GM13977 (cell line): ENCODE measurements at places on chromosomes 6 and 20.
A peak's percentile ranks its signal among the peaks of the same experiment; 100 is the strongest.

GRCh38 chr6:13152764-13153163 lies 175.6 kb downstream of the TBC1D7 start:
- DNase-seq = no peak

DNA sequence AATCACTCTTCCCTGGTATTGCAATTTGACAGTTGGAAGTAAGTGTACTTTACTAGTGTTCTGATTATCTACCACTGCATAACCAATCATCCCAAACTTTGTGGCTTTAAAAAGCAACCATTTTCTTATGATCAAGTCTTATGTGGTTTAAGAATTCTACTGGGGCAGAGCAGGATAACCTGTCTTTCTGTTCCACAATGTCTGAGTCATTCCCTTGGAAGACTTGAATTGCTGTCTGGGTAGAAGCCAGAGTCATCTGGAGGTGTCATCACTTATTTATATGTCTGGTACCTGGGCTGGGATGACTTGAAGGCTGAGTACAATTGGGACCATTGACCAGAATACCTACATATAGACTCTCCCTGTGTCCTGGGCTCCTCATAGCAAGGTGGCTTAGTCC lies 644.3 kb downstream of the HDGFL1 start:
- no peak for DNase-seq

DNA sequence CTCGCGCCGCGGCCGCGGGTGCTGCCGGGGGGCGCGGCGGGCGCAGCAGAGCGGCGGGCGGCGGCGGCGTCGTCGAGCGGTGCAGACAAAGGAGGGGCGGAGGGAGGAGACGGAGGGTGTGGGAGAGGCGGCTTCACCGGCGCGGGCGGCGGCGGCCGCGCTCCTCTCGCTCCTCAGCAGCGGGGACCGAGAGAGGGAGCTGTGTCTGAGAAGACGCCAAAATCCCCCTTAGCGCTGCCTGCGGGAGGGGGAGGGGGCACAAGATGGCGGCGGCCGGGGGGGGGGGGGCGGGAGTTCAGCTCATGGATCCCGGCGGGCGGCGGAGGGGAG lies 296 bp downstream of the ADNP start:
- DNase-seq = peak; percentile 79

GRCh38 chr6:150606168-150606591 lies 6.5 kb downstream of the PLEKHG1 start:
- no peak for DNase-seq

DNA sequence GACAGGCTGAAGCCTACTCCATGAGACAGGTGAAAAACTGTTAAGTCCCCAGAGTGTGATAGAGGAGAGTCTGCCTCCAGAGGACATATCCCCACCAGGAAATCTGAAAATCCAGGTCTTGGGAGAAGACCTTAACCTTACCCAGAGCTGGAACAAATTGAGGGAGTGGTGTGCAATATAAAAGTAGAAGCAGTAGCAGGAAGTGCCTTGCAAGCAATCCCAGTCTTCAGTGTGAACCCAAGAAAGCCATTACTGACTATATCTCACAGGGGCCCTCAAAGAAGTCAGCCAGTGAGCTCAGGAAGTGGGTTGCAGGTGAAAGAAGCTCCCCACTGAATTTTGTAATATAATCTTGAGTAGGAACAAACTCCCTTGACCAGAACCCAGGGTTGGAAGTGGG lies 41.9 kb upstream of the PKIB start:
- DNase-seq = no peak

GRCh38 chr6:158042245-158042798 lies 60.7 kb downstream of the SYNJ2 start:
- no peak for DNase-seq

- no peak for DNase-seq
Measured at GRCh38 chr20:2610941-2611720, 41.3 kb upstream of the NOP56 start.

GRCh38 chr6:167578371-167578901 lies 248.3 kb upstream of the AFDN start:
- no peak for DNase-seq

DNA sequence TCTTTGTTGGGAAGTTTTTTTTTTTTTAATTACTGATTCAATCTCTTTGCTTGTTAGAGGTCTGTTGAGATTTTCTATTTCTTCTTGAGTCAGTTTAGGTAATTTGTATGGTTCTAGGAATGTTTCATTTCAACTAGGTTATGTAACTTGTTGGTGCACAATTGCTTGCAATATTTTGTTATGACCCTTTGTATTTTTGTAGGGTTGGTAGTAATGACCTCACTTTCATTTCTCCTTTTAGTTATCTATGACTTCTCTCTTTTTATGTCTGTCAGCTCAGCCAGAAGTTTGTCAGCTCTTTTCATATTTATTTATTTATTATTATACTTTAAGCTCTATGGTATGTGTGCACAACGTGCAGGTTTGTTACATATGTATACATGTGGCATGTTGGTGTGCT lies 51.1 kb upstream of the SLC24A3 start:
- DNase-seq = no peak

DNA sequence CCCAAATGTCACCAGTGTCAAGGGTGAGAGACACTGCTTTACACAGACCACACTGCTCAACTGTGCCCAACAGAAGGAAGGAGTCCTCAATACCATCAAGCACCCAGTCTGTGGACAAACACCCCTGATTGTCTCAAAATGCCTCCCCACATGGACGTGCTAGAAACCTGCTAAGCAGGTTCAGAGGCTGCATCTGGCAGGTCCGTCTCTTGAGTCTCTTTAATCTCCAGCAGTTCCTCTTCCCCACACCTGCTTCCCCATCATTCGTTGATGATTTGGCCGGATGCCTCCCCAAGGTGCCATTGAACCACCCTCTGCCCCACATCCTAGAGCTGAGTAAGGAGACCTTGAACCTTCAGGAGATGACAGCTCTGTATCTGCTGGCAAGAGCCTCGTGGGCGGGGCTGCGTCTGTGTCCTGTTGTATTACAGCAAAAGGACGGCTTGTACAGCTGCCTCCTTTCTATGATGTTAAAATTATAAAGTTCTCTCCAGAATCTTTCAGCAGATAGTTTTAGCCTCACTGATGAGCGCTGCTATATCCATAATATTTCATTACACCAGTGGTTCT lies 179.2 kb downstream of the PREX1 start:
- DNase-seq = no peak

DNA sequence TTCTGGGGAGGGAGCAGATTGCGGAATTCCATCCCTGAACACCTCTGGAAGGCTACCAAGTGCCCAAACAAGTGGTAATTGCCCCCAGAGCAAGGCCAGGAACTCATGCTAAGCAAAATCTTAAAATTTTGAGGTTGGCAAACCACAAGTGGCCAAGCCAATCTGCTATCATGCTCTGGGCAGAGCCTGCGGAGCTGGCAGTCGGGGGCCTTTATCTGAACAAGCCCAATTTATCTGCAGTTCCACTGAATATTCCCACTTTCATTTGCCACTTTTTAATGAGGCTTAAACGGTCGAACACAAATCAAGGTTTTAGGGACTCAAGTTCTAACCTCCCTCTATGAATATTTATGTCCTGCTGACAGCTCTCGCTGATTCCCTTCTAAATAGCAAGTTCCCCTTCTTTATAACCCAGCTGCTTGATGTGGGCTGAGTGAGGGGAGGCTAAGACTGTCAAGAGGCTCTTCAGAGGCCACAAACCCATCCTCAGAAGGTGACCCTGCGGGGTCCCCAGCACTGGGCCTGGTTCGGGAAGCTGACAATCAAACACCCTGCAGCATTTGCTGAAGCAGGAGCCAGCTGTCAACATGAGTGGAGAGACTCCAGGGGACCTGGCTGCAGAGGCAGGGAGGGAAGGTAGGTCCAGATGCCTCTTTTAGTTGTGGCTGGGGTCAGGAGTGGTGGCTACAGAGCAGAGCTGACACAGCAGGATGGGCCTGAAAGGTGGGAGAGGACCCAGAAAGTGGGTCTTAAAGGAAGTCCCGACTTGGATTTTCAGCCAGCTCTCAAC lies 11.9 kb downstream of the CCDC167 start:
- DNase-seq = no peak

GRCh38 chr20:40754339-40754943 lies 65.4 kb upstream of the MAFB start:
- DNase-seq = no peak

- DNase-seq = no peak
Measured at GRCh38 chr6:45466686-45467085, 89.0 kb upstream of the SUPT3H start.

DNA sequence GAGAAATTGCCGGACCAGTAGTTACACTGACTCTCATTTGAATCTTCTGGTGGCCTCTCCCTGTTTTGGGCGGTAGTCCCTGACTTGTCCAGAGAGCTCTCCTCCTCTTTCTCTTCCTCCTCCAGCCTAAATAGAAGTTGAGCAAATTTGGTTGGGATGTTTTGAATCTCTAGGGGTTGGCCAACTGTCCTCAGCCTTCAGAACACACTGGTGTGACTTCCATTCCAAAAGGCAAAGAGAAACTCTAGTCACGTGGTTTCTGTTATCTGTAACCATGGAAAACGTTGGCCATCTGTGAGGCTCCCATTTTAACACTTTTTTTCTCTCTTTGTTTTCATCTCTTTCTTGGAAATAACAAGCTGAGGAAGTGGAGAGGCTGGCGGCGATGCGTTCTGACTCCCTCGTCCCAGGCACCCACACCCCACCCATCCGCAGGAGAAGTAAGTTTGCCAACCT lies 275.3 kb downstream of the TBC1D7 start:
- no peak for DNase-seq

DNA sequence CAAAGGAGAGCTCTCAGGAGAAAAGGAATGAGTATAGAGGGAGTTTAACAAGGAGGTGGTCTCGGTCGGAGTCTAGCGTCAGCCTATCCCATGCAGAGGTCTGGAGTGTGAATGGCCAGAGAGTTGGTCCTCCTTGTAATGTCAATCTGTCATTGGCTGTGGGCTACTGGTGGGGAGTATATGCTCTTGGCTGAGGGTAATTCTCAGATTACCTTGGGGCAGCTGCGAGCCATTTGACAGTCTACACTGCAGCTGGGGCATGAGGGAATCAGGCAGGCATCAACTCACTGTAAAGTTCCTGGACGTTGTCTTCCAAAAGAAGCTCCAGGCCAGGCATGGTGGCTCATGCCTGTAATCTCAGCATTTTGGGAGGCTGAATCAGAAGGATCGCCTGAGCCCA lies 48.1 kb downstream of the EBF4 start:
- no peak for DNase-seq

GRCh38 chr20:5488823-5489222 lies 172.1 kb upstream of the PROKR2 start:
- DNase-seq = no peak

- no peak for DNase-seq
Measured at GRCh38 chr6:15783484-15783883, 120.7 kb upstream of the DTNBP1 start.

DNA sequence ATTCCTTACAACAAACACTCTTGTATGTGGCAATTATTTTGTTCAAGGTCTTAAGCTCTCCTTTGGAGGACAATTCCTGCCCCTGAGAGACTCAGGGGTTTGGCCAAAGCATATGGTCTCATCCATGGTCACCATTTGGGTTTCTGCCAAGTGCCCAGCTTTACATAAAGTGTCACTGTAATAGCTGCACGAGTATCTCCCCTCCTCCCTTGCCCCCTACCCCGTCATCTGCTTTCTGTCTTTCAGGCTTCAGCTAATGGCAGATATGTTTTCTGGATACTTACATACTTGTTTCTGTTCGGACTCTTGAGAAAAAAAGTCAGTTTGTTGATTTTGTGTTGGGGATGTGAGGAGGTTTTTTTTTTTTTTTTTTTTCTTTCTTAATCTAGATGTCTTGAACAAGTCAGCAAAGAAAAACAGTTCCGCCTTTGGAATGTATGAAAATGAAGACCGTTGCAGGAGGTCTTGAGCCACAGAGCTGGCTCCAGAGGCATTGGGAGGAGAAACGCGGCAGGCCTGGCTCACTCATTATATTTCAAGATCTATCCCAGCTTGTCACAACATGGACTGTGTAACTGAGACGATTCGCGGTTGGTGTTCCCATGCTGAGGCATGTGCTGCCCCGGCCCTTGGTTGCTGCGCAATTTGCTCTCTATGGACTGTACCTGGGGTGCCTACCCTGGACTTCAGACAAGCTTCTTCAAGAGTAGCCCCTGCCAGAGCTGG lies 32.6 kb upstream of the STX16 start:
- DNase-seq = no peak

DNA sequence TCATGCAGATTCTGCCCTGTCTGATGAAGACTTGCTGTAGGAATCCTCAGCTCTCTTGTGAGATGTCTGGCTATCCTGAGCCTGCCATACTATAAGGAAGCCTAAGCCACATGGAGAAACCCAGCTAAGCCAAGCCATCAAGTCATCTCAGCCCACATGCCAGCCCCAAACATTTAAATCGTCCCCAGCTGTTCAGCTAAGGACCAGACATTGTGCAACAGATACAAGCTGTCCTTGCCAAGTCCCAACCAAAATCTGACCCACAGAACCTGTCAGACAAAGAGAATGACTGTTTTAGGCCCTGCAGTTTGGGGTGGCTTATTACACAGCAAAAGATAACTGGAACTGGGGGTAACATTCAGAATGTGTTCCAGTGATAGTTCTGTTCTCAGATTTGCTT lies 36.8 kb upstream of the FOXC1 start:
- DNase-seq = no peak

DNA sequence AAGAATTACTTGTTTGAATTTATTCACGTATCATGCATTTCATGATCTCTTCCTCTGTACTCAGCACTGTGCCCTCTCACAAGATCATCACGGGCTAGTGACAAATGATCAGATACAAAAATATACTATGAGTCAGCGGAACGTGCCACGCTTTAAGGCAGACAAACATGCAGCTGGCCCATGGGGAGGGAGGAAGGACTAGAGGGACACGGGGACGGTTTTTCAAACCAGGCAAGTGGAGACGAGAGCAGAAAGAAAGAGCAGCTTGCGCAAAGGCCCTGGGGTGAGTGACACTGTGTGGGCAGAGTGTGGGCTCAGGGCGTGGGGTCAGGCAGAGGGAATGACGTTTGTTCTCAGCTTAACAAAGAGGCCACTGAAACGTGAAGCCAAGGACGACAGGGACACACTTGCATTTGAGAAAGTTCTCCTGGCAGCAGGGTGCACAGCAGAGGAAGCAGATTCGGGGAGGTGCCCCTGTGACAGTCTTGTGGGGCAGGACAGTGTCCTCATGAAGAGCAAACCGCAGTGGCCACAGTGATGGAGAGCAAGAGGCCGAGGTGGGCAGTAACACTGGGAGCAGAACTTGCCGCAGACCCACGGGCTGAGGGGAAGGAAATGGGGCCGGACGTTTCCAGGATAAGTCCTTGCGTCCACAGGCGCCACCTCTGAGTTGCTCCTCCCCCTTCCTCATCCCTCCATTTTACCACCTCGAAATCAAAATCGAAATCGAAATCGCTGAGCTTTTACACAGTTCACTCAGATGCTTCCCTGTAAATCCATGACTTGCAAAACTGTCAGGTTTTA lies 6.9 kb upstream of the RPS6KA2 start:
- no peak for DNase-seq
